ENCODE measurements at places on chromosomes 2 and 18.

GRCh38 chr2:227228061-227228667 lies 63.7 kb downstream of the COL4A3 start:
- no peak for DNase-seq

DNA sequence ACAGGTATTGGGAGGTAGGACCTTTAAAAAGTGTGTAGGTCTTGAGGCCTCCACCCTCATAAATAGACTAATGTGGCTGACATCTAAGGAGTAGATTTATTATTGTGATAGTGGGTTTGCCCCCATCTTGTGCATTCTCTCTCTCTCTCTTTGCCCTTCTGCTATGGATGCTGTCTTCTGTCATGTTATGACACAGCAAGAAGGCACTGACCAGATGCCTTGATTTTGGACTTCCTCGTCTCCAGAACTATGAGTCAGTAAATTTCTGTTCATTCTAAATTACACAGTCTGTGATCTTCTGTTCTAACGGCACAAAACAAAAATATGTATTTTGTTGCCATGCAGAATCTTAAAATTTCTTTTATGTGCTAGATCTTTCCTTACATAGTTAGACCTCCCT lies 66.9 kb downstream of the ATAD2B start:
- DNase-seq, result no peak

DNA sequence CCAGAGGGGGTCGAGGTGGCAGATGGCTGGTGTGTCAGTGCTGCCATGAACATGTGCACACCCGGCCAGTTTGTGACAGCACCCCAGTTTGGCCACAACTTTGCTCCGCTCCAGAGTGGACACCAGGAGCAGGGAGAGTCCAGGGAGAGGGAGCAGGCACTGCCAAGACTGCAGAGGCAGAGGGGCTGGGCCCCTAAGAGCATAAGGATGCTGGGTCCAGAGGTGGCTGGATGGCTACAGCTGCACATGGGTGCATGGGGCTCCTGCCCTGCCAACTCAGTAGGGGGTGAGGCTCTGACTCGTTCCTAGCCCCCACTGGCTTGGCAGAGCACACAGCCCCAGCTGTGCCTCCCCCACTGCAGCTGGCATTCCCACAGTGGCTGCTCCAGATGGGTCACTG lies 999.2 kb upstream of the CRIM1 start:
- no peak for DNase-seq

DNA sequence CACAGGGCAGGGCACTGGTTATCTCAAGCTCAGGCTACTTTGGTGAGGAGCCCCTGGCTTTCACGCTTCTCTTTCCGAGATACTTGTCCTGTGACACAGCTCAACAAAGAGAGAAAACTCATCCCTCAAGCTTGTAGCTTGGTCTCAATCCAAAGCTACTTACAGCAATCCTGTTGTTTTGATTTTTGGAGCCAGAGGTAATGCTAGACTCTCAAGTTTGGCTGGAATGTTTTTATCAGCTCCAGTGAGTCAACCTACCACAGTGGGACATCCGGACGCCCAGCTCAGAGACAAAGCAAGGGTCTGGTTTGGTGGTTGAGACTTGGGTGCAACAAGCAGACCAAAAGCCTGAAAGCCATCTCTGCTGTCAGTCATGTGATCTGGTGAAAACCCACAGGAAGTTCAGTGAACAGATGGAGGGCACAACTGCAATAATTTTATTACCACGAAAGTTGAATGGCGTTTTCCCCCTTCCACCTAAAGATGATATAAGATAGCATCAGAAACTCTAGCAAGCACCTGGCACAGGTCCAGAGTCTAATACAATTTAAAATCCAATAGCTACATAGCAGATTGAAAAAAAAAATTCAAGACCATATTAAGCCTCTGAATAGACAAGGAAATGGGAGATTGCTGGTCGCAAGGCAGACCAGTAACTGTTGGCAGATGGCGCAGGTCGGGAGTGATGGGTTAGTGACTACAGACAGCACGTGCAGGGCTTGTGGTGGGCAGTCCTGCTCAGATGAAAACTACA lies 102.3 kb upstream of the SMAD7 start:
- DNase-seq, result peak; percentile 64

- no peak for DNase-seq
Measured at GRCh38 chr18:24490539-24490938, 30.1 kb downstream of the HRH4 start.

DNA sequence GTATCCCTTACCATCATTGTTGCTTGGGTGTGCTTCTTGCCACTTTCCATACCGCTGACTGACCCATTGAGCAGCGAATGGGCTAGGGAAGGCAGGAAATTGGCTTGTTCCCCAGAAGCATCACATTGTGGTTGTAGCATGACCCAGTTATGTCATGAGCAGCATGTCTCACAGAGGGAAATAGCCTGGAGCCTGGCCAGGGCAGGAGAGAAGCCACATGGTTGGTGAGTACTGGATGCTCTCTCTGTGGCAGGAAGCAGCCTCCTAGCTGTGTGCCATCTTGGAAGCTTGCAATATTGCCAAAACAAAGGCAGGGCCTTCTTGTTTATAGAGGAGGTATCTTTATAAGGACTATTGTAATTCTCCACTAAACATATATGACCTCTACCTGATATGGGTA lies 482.6 kb downstream of the PIK3C3 start:
- no peak for DNase-seq

DNA sequence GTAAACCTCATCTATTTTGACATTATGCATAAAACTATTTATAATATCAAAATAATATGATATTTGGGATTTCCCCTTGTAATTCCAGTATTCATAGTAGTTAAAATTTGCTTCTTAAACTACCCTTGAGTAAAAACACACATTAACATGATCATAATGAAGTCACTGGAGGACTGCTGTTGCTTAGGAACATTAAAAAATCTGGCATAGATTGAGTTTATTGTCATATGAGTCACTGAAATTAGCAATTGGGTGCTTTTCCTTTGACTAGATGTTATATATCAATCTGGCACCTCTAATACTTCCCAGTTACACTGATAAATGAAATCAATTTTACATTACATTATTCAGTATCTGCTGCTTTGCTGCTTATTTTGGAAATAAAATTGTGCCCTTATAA lies 57.0 kb upstream of the ZC3H15 start:
- no peak for DNase-seq

DNA sequence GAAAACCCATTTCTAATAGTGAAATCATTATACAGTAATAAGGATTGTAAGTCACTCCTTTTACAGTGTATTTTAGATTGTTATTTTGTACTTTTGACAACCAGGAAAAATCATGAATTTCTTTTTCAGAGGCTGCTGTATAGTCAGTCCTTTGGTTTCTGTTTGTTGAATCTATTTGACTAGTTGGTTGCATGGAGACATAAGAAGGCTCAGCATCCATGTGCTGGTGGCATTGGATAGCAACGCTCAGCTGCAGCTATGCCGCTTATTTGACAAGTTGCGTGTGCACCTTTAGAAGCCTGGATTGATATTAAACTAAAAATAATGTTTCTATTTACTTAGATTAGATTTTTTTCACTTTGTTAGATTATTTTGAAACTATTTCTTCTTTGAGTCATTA lies 254.1 kb upstream of the SYT4 start:
- no peak for DNase-seq

GRCh38 chr2:50125246-50125645 lies 906.7 kb downstream of the NRXN1 start:
- DNase-seq, result no peak

GRCh38 chr18:31741097-31741735 lies 19.5 kb downstream of the SLC25A52 start:
- peak; percentile 2 for DNase-seq

- DNase-seq, result no peak
Measured at GRCh38 chr2:204483608-204484081, 61.6 kb upstream of the PARD3B start.

DNA sequence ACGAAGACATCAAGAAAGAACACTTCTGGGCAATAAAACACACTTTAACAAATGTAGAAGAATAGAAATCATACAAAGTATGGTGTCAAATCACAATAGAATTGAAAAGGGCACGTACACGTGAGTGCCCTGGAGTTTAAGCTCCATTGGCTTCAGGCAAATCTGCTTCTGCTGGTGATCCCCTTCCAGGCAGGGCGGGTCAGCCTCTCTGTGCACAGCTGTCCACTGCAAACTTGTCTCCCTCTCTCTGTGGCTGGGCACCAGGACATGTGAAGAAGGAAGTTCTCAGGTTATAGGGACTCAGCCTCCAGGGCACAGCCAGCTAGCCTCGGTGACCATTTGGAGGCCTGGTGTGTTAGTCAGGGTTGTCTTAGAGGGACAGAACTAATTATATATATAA lies 66.0 kb downstream of the ST3GAL5 start:
- no peak for DNase-seq

DNA sequence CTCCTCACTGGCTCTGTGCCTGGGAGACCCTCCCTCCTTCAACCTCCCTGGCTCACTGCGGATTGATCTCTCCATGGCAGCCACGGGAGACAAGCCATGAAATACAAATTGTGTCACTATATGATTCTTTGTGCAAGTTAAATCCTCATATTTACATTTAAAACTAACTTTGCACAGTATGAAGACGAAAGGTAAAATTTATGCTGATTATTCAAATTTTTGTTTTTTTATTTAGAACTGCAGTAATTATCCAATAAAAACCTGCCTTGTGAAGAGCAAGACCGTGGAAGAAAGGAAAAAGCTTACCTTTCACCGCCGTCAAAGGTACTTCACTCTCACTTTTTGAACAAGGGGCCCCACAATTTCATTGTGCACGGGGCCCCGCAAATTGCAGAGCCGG lies 436.9 kb downstream of the EIPR1 start:
- DNase-seq, result no peak

GRCh38 chr2:46306988-46307655 lies 9.9 kb downstream of the EPAS1 start:
- no peak for DNase-seq

DNA sequence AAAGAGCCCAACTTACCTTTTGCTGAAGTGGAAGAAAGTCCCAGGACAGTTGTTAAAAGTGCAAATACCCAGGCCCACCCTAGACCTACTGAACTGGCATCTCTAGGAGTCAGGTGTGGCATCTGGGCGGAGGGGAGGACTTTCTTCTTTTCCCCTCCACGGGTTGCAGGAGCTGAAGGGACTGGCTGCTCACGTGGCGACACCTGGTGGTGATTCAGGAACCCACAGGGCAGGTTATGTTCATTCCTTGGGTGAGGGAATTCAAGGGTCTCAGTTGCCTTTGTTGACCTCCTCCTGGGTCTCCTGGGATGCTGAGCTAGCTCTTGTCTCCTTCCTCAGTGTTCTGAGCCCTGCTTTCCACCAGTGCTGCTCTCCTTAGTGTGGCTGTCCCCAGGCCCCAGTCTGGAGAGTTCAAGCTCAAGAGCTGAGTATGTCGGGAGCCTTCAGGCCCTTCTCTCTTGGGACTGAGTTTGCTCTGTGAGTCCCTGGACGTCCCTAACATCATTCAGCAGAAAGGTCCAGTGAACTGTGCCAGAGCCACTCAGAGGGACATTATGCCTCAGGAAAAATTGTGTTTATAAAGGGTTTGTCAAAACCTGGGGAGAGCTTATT lies 56.9 kb downstream of the DYSF start:
- DNase-seq, result peak; percentile 7

DNA sequence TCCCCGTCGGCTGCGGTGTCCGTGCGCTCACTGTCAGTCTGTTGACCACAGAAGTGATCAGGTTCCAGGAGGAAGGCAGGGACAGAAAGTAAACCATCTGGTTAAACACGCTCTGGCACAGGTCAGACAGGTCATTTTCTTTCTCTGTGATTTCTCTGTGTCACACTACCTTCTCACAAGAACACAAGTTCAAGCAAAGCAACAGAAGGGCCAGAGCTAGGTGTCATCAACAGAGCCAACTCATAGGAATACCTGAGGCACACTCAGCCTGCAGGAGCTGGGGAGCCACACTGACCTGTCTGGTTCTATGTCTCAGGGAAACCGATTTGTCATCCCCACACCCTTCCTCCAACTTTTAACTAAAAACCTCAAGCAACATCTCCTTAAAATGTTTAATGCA lies 115.1 kb upstream of the ZBTB14 start:
- no peak for DNase-seq

DNA sequence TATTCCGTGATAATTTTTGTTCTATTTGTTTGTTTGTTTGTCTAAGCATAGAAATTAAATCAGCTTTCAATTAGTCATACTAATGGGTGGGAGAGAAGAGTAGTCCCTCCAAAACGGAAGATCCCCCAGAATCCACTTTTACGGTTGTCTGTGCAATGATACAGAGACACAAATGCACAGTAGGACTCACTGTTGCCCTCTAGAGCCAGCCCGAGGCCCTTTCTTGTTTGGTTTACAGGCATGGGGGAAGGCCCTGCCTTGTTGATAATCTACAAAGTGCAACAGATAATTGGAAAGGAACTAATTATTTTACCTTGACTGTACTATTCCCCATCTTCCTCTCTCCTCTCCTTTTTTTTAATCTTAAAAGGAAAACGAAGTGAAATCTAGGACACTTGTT lies 121.1 kb downstream of the ACOXL start:
- DNase-seq, result no peak

GRCh38 chr2:236676136-236676873 lies 106.7 kb downstream of the ACKR3 start:
- no peak for DNase-seq

- DNase-seq, result no peak
Measured at GRCh38 chr2:40317046-40317445, 134.8 kb downstream of the SLC8A1 start.

DNA sequence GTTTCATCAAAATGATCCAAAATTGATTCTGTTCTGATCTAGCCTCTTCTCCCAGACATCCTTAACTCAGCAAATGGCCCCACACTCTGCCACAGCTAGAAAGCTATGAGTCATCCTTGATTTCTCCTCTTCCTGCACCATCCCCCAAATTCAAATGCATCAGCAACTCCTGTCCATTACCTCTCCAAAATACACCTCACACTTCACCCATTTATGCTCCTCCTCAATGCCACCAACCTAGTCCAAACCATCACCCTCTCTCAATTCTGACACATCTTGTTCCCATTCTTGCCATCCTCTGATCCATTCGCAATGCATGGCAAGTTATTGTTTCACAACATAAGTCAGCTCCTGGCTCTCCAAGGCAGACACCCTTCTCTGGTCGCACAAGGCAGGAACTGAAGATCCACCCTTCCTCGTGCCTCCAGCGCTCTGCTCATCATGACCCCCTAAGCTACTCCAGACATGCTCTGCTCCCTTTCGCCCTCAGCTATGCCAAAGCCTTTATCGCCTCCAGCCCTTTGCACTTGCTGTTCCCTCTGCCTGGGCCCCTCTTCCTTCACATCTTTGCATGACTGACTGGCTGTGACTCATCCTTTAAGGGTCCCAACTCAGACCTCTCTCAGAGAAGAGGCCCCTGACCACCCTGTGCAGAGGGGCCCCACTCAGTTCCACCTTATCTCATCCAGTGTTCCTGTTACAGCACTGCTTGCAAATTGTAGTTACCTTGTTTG lies 83.6 kb downstream of the MREG start:
- no peak for DNase-seq

DNA sequence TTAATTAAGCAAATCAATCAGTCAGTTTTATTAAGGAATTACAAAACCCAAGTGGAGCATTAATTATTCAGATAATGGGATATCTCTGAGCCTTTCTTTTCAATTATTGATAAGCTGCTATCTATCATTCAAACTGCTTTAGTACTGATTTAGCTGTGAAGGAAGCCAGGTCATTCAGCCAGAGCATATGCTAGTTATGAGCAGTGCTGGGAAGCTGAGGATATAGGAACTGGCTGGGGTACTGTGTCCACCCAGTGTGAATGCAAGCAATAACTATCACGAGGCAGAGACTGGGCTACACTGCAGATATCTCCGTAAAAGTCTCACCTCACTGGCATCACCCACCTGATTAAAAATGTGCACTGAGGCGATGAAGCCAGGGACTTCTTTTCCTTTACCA lies 496.7 kb upstream of the PIK3C3 start:
- DNase-seq, result no peak

GRCh38 chr2:106982350-106982749 lies 96.4 kb upstream of the ST6GAL2 start:
- no peak for DNase-seq

GRCh38 chr2:48034295-48034694 lies 128.0 kb upstream of the FBXO11 start:
- DNase-seq, result no peak

Measured in AG09319 (cell line).